ENCODE measurements at places on chromosomes 3 and 15.

GRCh38 chr15:38349251-38349650 lies 96.6 kb downstream of the SPRED1 start:
- DNase-seq, result no peak

- DNase-seq, result no peak
Measured at GRCh38 chr3:170154569-170155143, 26.9 kb downstream of the PHC3 start.

GRCh38 chr3:165170236-165170635 lies 25.9 kb downstream of the SLITRK3 start:
- DNase-seq, result no peak

- no peak for DNase-seq
Measured at GRCh38 chr3:3170998-3171397, 8.5 kb downstream of the CRBN start.

GRCh38 chr3:143859465-143860203 lies 11.4 kb upstream of the SLC9A9 start:
- DNase-seq, result no peak

- no peak for DNase-seq
Measured at GRCh38 chr3:43023066-43023465, 44.0 kb downstream of the GASK1A start.

GRCh38 chr15:63703641-63704240 lies 106.6 kb downstream of the FBXL22 start:
- DNase-seq, result no peak

DNA sequence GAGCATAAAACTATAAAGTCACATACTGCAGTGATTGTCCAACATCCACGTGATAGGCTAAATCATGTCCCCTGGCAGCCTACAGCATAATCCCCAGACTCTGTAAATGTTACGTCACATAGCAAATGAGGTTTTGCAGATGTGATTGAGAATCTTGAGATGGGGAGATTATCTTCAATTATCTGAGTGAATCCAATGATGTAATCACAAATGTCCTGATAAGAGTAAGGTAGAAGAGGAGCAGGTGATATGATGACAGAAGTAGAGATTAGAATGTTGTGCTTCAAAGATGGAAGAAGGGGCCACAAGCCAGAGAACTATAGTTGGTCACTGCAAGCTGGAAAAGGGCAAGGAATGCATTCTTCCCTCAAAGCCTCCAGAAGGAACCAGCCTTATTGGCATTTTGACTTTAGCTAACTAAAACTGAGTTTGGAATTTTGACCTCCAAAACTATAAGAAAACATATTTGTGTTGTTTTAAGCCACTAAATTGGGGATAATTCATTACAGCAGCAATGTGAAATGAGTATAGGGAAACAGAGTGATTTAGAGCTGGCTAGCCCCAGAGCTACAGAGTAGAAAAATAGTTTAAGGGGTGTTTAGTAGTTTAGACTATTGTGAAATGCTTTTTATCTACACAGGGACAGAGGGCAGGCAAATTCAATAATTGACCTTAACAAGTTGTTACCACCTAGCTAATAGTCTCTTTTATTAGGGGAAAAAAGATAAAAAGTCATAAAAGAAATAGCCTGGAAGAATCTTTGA lies 15.2 kb downstream of the SLC2A2 start:
- DNase-seq, result no peak

DNA sequence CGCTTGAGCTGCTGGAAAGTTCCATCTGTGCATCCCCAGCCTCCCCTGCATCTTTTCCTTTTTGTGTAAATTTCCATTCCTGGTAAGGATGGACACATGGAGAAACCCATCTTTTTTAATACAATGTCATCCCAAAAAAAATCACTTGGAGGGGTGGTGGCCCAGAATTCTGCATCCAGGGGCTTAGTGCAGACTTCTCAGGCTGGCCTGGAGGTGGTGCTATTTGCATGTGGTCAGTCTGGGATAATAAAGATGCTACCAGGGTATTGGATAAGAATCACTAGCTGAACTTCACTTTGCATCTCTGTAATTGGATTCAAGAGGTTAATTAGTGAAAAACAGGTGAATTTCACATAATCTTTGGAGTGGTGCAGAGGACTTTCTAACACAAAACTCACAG lies 1.8 kb upstream of the ZSCAN2 start:
- DNase-seq, result peak; percentile 66

GRCh38 chr3:14154895-14155440 lies 23.4 kb downstream of the XPC start:
- DNase-seq, result no peak

DNA sequence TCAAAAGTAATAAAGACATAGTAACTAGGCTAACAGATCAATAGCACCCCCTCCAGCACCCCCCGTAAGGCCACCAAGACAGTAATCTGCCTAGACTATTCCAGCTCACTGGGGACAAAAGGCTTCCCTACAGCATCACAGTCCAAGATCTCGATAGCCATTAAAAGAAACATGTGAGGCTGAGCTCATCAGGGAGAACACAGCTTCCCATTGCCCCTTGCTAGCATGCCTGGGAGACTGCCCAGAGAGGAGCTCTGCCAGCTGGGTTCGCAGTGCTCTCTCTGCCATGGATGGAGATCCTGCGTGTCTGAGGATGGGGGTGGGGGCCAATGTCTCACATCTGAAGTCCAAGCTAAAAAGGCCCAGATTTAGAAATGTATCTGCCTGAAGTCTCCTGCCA lies 17.8 kb downstream of the LRIG1 start:
- DNase-seq, result peak; percentile 97

GRCh38 chr3:117118604-117119003 lies 409.0 kb downstream of the TUSC7 start:
- no peak for DNase-seq

DNA sequence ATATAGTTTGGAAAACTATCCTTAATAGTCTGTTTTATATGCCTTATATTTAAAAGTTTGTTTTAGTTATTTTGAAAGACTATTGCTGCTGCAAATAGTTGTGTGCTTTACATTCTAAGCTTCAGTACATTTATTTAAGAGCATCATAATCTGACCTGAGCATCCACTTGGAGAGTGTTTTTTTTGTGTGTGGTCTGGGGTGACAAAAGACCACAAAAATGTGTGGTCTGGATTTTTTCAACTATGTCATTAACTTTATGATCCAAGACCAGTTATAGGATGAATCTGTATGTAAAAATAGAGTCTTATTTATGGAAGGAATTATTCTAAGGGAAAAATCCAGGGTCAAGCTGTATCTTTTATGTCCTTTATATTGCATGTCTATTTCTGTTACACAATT lies 77.4 kb downstream of the SLTM start:
- no peak for DNase-seq

GRCh38 chr3:65871305-65872141 lies 167.2 kb downstream of the MAGI1 start:
- DNase-seq, result no peak

DNA sequence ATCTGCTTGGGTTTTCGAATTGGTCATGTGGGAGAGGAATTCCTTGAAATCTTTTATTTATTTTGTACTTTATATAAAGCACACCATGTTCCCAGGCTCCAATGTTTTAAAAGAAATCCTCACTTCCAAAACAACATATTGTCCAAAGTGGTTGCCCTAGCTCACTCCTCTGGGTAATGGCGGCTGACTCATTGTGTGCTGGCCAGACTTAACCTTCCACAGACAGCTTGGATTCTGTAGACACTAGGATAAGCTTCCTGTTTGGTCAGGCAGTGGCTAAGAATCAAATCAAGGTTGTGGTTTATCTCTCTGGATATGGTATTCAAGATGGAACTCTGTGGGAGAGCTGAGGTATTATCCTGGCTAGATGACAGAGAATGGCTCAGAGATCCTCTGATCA lies 55.8 kb upstream of the FAM98B start:
- DNase-seq, result no peak

- no peak for DNase-seq
Measured at GRCh38 chr3:84109911-84110310, 848.9 kb upstream of the CADM2 start.

GRCh38 chr15:75149867-75150709 lies 51.6 kb upstream of the C15orf39 start:
- no peak for DNase-seq

- no peak for DNase-seq
Measured at GRCh38 chr3:29255854-29256696, 24.8 kb upstream of the RBMS3 start.

DNA sequence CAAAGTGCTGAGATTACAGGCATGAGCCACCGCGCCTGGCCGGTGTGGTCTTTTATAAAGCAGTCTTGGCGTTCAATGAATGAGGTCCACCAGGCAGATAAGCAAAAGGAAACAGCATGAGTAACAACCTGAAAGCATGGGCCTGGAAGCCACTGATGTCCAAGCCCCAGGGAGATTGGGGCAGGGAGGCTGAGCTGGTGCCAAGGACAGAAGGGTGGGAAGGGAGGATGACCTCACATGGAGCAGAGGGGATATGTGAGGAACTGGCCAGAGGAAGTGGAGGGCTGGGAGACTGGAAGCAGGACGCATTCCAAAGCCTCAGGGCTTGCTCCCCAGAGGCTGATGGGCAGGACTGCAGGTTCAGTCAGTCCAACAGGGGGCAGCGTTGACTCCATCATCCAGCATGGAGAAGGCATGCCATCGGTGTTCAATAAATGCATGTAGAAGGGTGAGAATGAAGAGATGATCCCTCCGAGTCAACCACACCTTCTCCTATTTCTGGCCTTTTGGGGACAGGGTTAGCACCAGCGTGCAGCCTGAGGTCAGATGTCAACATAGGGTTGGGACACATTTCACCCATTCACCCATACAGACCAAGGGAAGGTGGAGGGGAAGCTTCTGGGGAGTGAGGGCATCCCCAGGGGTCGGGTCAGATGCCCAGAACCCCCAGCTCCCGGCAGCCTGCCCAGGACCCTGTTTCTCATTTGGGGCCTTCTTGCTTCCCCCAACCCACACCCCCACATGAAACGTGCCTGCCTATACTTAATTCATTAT lies 14.8 kb downstream of the MYL3 start:
- no peak for DNase-seq

GRCh38 chr3:38029400-38030125 lies at the start of gene PLCD1:
PLCD1 (minus strand) TSS chr3:38029642; CDS start chr3:38029539, 103 bp downstream.
- DNase-seq, result peak; percentile 29

GRCh38 chr15:85091990-85092389 lies 110.3 kb downstream of the PDE8A start:
- peak; percentile 41 for DNase-seq

Measured in hippocampal formation (tissue), 2 donors.